ENCODE measurements at places on chromosomes 7 and 10. TPM values are rescaled to one million over a fixed set of nuclear protein-coding genes. Genes with fewer than 3 reads are reported as not detected.

Gene MRLN
- total RNA-seq, result not detected

Gene PDK4
- 22.2 TPM for total RNA-seq

Gene HECW1
- total RNA-seq, result 15.7 TPM

Gene ZNF736
- not detected for total RNA-seq

Gene GPAM
- 6.5 TPM for total RNA-seq

Gene ACBD5
- total RNA-seq, result 24.5 TPM

Gene STEAP2
- 4.2 TPM for total RNA-seq

Gene GRID2IP
- total RNA-seq, result not detected

Gene PDZD7
- 0.88 TPM for total RNA-seq

Gene NOS3
- 0.34 TPM for total RNA-seq

Gene MMP21
- not detected for total RNA-seq

Gene GRID1
- total RNA-seq, result 0.22 TPM

Gene MGMT
- total RNA-seq, result 8.2 TPM

Data from A549 treated with Mapracorat at 1 μM for 4 hours (cell line).